ENCODE measurements at places on chromosomes 1 and 21.

GRCh38 chr1:19081218-19081893 is 124.9 kb upstream of the IFFO2 start:
- DNase-seq = no peak

DNA sequence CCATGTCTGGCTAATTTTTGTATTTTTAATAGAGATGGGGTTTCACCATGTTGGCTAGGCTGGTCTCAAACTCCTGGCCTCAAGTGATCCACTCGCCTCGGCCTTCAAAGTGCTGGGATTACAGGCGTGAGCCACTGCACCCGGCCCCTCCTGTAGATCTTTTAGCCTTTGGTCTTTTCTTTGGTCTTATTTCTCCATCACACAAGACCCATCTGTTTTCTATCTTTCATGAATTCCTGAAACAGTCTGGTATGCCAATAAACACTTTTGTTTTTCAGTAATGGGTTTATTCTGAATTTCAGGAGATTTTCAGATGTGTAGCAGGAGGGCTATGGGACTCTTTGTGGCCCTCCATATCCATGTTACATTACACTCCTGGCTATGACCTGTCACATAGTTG is 23.2 kb downstream of the ERRFI1 start:
- DNase-seq = no peak

- no peak for DNase-seq
These were observed 60.0 kb upstream of the LAPTM5 start for GRCh38 chr1:30817548-30817947.

DNA sequence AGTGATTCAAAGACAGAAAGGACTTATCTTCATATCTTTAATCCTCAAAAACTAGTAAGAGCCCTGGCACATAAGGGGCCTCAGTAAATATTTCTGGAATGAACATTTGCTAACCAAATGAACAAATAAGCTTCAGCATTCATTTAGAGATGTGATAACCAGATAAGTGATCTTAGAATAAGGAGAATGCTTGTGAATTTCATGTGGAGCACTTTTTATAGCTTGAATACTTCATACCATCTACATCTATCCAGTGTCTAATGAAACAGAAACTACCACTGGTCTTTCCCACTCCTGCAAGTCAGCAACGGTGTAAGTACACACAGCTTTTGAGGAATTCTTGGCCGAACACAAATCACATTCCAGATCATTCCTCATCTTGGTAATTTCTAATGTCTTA is 38.5 kb downstream of the EDEM3 start:
- DNase-seq = no peak

DNA sequence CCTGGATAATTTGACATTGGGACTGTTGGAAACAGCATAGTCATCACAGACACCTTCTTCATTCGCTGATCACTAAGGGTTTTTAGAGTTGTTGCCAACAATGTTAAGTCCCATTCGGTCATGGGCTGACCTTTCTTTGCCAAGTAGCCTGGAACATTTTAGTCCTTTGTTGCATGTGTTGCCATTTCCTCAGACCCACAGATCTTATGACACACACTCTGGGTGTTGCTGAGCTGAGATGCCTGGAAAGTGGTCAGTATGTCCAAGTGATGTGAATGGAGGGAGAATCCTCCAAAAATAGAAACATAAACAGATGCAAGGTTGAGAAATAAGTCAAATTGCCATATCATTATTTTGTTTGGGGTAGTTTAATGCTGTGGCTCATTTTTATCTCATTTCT is 61.5 kb upstream of the GJA5 start:
- DNase-seq = no peak

GRCh38 chr1:175185903-175186302 is 6.7 kb downstream of the KIAA0040 start:
- no peak for DNase-seq

- DNase-seq = no peak
These were observed 55.3 kb upstream of the GPR37L1 start for GRCh38 chr1:202067188-202067974.

- no peak for DNase-seq
These were observed 128.1 kb downstream of the MRPS6 start for GRCh38 chr21:34201481-34201858.

GRCh38 chr1:85259912-85260274 is 431 bp upstream of the C1orf52 start:
- DNase-seq = no peak

GRCh38 chr1:60279798-60280197 is 206.2 kb upstream of the C1orf87 start:
- no peak for DNase-seq

DNA sequence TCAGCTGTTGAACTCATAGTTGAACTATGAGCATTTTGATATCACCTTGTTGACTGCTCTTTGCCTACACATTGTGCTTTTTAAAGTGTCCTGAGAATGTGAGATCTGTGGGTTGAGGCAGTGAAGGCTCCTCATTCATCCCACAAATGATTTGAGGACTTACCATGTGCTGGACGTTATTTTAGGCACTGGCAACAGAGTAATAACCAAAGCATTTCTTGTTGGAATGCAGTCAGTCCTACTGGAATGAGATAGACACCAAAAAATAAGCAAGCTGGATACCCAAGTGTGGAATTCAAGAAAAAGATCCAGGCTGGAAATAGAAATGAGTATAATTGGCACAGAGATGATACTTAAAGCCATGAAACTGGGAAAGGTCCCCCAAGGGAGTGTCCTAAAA is 73.4 kb downstream of the ZP4 start:
- no peak for DNase-seq

DNA sequence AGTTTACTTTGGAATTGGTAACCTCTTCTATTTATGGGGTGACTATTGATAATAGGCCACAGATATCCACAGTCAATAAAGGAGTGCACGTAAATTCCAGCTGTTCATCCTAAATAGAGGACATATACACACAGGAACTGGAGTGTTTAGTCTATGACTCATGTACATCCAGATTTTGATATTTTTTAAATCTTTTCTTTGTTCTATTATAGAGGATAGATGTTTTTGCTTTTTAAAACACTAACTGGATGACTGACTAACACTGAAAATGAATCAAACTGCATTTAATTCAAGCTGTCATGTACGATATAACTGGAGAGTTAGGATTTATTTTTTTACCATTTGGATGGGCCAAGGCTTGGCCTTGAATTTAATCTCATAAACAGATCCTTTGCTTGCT is 45.9 kb downstream of the RGL1 start:
- no peak for DNase-seq

GRCh38 chr21:42666023-42666747 is 12.8 kb downstream of the PDE9A start:
- DNase-seq = no peak

GRCh38 chr21:36471254-36471723 is 8.6 kb downstream of the CLDN14 start:
- no peak for DNase-seq

- no peak for DNase-seq
These were observed 19.0 kb upstream of the SSBP3 start for GRCh38 chr1:54425152-54425584.

- DNase-seq = no peak
These were observed 11.4 kb upstream of the PRPF3 start for GRCh38 chr1:150309758-150310508.

- no peak for DNase-seq
These were observed 96.9 kb downstream of the LPAR3 start for GRCh38 chr1:84795966-84796600.

- DNase-seq = no peak
These were observed 11.0 kb downstream of the WLS start for GRCh38 chr1:68221001-68221979.

GRCh38 chr21:25501462-25501861 is 105.8 kb downstream of the MRPL39 start:
- DNase-seq = no peak

- DNase-seq = no peak
These were observed 76.8 kb upstream of the AKT3 start for GRCh38 chr1:243926803-243927245.

- no peak for DNase-seq
These were observed 54.5 kb downstream of the HMGB4 start for GRCh38 chr1:33918368-33918767.

- DNase-seq = no peak
These were observed 84.7 kb upstream of the LYPLAL1 start for GRCh38 chr1:219088778-219089557.

DNA sequence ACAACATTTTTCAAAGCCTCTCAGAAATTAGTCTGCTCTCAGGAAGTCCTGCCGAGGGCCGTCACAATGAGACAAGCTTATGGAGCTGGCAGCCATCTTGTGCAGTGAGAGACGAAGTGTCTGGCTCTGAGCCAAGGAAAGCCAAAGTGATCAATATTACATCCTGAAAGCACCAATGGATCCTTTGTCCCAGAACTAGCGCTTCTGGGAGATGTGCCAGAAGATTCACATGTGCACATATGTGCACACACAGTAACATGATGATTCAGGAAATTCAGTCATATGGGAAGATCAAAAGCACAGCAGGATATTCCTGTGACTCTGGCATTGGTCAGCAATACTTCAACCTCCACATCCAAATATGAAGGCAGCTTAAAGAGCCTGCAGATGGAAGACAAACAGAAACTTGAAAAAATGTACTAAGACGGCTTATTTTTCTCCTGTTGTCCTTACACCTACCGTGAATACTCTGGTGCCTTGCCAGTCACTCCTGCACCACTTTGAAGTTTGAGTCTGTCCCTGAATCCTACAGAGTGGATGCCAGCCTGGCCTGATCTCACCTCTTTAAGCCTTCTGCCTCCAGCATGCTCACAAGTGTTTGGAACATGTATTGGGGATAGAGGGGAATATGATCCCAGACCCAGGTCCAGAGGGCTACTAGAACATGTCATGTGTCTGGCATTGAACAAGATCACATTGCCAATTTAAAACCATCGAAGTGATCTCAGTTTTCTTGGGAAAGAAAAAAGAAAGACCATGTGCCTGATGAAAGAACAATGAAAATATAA is 44.5 kb upstream of the PRRX1 start:
- no peak for DNase-seq

DNA sequence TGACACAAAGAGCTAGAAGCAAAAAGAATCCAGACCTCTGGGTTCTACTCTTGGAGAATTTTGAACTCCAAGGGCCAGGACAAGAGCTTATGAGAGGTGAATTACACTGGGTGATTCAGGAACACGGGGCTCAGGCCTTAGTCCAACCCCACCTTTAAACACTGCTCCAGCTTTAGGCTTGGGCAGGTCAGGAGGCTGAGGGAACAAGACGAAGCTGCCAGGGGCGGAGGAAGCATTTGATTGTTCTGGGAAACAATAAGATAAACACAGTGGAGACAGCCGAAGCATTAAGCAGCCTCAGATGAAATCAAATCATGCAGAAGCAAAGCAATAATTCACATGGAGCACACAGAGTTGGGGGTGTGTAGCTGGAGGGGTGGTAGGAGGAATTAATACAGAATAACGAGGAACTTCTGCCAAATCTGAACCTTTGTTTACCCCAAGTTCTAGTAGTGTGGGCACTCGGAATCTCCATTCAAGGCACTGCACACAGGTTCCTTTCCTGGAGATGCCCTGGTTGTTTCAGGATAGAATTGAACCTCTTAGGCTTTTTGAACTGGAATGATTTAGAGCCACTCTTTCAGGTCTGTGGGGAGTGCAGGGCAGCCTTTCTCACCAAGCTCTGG is 93.2 kb downstream of the PLXNA2 start:
- no peak for DNase-seq

DNA sequence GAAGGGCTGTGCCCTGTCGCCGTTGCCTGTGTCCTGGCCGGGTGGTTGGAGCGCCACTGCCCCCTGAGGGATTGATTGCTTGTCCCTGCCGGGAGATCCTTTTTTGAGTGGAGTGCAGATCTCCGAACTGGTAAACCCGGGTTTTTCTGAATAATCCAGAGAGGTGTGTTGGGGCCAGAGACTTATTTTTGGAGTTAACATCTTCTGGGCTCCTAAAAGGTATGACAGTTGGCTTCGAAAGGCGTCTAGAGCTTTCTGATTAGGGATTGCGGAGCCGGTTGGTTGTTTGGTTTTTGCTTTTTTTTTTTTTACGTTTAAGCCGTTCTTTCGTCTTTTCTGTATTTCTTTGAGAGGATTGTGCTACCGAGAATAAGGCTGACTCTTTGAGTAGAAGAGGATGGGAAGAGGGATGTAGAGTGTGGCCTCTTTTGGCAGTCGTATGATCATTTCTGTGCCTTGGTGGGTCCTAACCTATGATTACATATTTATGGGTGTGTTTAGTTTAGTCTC is 756 bp downstream of the RLF start:
- no peak for DNase-seq

DNA sequence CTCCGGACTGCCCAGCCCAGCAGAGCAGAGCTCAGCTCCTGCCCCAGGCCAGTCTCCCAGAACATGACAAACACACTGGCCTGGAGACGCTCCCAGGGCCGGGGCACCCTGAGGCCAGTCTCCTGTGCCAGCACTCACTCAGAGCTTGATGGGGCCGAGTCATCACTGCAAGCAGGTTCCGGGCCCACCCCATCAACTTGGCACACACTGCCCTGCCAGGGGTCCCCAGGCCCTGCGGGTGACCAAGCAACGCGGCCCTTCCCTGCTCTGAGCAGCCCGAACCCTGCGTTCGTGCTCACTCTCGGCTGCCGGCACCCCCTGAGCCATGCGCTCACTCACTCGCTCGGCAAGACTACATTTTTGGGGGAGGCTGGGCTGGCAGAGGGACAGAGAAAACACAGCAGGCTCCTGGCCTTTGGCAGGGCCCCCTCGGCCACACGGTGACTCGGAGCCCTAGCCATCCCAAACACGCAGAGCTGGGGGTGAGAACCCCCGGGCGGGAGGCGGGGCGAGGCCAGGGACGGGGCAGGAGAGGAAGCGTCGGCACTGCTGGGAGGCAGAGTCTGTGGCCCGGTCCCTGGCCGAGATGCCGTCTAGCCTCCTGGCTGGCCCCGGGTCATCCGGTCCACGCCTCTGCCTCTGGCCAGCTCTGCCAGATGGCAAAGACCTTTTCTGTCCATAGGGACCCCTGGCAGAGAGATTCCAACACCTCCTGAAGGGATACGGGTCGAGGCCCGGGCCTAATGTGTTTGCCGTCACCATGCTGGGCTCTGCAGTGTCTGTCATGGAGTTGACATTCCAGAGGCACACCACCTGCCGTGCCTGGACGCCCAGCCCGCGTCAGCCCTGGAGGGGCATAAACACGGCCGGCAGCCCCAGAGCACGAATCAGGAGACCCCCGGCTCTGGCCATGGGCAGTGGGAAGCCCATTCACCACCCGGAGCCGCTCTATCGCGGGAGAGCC is 68.0 kb downstream of the MEGF6 start:
- no peak for DNase-seq

GRCh38 chr1:188817814-188818213 is 1659.8 kb downstream of the BRINP3 start:
- DNase-seq = no peak

GRCh38 chr1:39850606-39851216 is 32.6 kb downstream of the TRIT1 start:
- no peak for DNase-seq

- DNase-seq = peak; percentile 62
These were observed 60.8 kb downstream of the ZNF684 start for GRCh38 chr1:40592107-40592803.

DNA sequence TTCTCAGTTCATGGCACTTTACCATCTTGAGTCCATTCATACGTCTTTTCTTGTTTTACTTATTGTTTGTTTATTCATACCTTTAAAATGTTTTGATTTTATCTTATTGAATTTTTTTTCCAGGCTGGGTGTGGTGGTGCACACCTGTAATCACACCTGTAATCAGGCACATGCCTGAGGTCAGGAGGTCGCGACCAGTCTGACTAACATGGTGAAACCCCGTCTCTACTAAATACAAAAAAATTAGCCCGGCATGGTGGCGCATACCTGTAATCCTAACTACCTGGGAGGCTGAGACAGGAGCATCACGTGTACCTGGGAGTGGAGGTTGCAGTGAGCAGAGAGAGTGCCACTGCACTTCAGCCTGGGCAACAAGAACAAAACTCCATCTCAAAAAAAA is 104.1 kb upstream of the MROH9 start:
- DNase-seq = no peak
